Muscle of back (tissue), 13 donors: ENCODE measurements at places on chromosomes 3 and 15.

GRCh38 chr3:66822186-66823008, 175.7 kb upstream of the KBTBD8 start:
- DNase-seq: peak; percentile 55

DNA sequence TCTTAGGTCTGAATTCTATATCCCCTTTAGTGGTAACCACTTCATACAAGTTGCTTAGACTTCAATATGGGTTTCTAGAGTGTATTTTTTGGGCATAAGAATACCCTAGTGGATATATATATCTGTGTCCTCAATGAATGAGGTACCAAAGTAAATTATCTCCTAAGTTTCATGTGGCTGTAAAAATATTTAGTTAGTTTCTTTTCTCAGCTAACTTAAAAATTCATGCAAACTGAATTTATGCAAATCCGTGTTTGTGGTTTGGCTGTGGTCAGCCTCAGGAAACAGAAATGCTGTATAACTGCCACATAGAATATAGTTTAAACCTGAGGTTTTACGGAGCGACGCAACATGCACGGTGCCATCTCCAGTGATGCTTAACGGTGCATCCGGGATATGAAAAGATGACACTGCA, 80.3 kb downstream of the PEX5L start:
- no peak for DNase-seq

DNA sequence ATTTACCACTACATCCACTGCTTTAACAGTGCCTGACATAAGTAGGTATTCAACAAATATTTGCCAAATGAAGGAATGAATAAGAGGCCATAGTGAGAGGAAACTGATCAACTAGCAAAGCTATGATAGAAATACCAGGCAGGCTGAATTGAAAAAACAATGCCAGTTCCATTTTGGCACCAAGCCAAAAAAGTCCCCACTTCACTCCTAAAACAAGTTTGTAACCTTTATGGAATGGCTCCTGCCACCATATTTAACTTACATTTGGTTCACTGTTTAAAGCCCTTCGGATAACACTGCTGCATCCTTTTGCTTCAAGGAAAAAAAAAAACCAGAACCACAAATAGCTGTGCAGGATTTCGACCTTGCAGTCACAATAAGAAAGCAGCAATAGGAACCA, 166.1 kb downstream of the FRMD5 start:
- no peak for DNase-seq

- no peak for DNase-seq
Measured at GRCh38 chr15:85963262-85963760, 116.4 kb upstream of the AGBL1 start.

DNA sequence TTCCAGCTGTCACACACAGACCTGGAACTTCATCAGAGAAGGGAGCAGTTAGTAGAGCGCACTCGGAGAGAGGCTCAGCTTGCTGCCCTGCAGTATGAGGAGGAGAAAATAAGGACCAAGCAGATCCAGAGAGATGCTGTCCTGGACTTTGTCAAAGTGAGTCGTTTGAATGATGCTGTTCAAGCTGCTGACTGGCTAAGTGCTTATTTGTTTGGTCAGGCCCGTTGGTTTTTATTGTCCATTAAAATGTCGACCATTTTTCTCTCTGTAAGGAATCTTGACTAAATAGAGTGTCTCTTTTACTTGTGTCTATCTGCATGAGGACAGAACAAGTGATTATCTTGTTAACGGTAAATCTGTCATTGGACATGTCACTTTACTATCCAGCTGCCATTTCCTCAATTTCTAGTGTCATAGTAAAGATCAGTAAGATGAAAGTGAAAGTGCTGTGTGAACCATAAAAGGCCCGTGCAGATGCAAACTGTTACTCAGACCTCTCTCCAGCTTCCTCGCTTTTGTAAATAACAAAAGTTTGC, 56.9 kb downstream of the LRCH3 start:
- DNase-seq: peak; percentile 30

- DNase-seq: no peak
Measured at GRCh38 chr15:64969401-64969800, 20.3 kb downstream of the SPG21 start.

DNA sequence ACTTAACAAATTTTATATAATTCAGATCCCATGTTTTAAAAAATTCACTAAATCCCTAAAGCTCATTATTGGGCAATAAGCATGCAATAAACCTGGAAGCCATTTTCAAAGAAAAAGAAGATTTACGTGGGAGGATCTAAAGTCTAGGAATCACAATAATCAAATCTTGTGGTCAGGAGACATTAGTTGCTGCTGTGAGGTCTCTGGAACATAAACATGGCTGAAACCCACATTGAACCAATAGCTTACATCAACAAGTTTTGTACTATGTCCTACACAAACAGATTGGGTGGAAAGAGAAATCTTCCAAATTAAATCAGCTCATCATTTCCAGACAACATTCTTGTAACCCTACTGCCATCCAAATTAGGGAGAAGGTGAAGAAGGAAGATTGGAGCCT, 121.9 kb upstream of the EPHA3 start:
- no peak for DNase-seq

- DNase-seq: no peak
Measured at GRCh38 chr3:58116161-58116955, 94.4 kb downstream of the DNASE1L3 start.

DNA sequence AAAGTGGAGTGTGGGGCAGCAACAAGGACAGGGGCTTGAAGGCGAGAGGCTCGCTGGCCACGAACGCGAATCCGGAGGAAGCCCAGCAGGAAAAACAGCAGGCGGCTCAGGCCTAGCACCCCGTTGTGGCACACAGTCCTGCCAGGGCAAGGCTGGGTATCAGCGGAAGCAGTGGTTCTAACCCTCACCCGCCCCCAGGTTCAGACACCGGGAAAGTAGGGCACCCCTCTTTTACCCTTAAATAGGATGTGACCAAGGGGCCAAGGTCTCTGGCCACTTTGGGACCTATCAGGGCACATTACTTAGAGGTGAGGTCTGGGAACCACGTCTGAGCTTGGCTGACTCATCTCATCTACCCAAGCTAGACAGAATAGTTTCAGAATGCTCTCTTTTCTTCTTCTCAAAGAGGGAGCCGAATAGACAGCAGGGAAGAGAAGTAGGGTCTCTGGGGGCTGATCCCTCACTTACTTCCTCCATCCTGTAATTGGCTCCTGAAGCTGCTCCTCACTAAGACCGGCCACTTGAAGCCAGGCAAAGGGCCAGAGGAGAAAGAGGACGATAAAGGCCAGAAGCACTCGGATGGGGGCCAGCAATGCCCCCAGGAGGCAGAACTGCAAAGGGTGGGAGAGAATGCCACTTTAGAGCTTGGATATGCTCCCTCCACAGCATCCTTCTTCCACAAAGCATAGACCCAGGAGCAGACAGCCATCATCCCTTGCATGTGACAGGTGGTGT, 1.7 kb downstream of the LPCAT4 start:
- DNase-seq: no peak

- DNase-seq: no peak
Measured at GRCh38 chr3:186705882-186706780, 11.0 kb upstream of the KNG1 start.

DNA sequence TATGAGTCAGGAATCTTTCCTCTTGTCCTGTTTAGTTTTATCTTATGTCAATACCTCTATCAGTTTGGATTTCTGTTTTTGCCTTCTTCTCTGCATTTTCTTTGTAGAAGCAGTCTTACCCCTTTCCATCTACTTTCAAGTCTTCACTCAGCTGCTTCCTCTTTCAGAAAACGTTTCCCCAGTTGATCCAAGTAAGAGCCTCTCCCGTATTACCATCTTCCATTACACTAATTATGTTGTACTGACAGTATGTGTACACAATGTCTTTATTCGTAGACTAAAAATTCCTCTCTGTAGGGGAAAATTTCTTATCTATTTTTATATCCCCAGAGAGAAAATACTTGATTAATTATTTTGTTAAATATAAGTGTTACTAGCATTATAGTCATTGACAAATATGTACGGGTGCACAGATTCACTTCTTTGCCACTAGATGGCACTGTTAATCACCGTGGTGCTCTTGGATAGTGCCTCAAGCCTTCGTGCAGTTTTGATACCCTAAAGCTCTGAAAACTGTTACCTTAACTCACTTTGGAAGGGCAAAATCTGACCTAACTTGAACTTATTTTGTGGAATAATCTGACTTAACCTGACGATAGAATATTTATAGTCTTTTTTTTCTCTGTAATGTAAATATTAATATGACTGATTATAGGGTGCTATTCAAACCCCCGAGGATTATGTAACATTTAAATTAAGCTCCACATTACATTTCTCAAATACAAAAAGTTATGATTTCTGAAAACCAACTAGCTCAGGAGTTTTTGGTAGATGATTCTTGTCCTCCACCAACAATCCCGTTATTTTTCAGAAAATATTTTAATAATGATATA, 74.2 kb upstream of the POU1F1 start:
- peak; percentile 49 for DNase-seq

- peak; percentile 64 for DNase-seq
Measured at GRCh38 chr3:119305286-119305685, 11.1 kb downstream of the ARHGAP31 start.

GRCh38 chr15:62060896-62061280, 641 bp upstream of the VPS13C start:
- peak; percentile 20 for DNase-seq

GRCh38 chr3:17336291-17336690, 406.1 kb downstream of the TBC1D5 start:
- peak; percentile 39 for DNase-seq

DNA sequence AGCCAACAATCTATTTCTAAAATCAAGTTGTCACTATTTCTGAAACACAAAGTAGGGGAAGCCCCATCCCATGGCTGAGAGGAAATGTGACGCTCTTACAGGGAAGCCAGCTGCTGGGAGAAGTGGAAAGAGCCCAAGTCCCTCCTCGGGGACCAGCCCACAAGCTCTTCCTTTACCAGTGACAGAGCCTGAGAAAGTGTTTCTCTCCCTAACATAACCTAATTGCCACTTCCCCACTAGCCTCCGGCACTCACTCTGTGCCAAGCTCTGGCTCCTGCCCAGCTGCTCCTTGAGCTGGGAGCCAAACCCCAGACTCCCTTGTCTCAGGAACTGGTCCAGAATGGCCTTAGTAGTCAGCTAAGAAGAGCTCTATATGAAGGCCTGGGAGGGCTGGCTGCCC, 42.9 kb downstream of the TNFAIP8L3 start:
- DNase-seq: peak; percentile 68

- DNase-seq: no peak
Measured at GRCh38 chr3:170352936-170353335, 4.6 kb upstream of the SKIL start.

- DNase-seq: no peak
Measured at GRCh38 chr3:181703601-181704420, 7.9 kb upstream of the SOX2 start.

GRCh38 chr3:106877627-106878026, 499.6 kb upstream of the CCDC54 start:
- DNase-seq: no peak

DNA sequence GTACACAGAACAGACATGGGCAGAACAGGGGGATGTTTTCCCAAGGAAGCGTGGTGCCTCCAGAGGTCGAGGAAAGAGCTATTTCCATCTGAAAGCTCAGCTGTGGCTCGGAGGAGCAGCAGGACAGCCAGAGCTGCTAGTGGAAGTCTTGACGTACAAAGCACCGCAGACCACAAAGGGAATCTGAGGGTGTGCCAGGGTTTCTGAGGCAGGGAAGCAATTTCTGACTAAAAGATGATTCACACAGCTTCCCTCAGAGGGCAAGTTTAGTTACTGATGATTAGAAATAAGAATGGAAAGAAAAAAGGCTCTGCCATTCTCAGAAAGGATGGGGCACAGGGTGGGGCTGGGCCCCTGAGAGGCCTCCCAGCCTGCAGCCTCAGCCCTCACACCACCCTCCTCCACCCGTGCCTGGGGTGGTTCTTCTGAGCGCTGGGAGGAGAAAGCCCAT, 45.8 kb upstream of the SEC13 start:
- DNase-seq: peak; percentile 91

DNA sequence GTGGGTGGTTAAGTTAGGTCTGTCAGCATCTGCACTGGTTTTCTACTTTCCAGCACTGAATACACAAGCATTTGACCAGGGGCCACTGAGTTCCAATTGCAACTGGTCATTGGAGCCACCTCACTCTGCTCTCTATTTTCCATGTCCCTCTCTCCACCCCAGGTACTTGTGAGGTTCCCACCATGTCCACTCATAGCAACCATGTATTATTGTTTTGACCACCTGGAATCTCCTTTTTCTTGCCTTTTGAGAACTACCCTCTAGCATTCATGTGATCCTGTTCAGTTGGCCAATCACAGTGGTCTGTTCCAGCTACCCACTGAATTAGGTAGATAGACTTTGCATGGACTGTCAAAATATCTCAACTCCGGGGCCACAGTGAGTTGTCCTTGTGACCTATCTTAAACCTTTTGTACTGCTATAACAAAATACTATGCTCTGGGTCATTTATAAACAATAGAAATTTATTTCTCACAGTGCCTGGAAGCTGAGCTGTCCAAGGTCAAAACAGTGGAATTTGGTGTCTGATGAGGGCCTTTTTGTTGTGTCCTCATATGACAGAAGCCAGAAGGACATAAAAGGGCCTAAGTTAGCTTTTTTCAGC, 20.2 kb upstream of the TM4SF18 start:
- DNase-seq: no peak

GRCh38 chr3:6392123-6392522, 468.8 kb upstream of the GRM7 start:
- no peak for DNase-seq

DNA sequence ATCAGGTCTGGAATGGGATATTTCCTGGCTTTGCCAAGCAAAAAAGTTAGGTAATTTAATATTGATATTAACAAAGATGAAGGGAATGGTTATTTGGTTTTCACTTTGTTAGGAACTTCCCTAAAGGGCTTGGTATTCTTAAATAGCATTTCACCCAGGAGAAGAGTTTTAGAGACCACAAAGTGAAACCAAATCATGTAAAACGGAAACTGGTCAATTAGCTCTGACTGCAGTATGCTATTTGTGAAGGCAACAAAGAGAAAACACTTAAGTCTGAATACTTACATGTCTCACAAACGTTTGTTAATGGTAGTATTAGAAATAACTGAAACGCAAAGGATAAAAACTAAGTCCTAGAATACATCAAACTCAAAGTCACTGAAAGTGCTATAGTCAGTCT, 32.4 kb upstream of the SETMAR start:
- no peak for DNase-seq

DNA sequence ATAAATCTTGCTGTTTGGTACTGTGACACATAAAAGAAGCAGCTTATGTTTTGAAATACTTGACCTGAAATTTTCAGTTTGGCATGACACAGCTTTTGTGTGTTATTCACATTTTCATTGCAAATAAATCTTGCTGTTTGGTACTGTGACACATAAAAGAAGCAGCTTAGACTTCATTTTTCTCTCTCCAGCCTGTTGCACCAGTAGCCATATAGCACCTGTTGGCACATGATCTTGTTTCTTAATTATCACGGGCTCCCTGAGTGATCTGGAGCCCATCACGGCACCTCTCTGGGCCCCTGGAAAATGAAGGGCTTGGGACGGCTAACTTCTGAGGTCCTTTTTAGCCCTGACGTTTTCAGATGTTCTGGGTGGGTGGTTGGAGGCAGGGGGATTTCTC, 77.4 kb upstream of the SLCO3A1 start:
- DNase-seq: no peak

DNA sequence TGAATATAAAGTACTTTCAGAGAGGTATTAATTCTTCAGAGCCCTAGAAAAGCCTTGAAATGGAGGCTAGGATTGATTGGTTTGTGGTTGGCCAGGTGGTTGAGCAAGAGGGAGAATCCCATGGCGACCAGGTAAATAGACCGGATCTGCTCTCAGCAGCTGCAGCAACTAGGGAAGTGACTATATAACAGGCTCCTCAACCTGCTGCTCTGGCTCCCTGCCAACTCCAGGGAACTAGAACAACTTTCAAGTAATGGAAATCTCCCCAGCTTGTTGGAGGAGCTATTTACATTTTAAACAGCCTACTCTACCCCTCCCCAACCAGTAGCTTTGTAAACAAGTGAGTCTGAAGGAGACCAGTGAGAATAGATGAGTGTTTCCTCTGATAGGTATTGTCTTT, 121.8 kb upstream of the CADM2 start:
- DNase-seq: peak; percentile 2
